ENCODE measurements at places on chromosomes 5 and 9.

DNA sequence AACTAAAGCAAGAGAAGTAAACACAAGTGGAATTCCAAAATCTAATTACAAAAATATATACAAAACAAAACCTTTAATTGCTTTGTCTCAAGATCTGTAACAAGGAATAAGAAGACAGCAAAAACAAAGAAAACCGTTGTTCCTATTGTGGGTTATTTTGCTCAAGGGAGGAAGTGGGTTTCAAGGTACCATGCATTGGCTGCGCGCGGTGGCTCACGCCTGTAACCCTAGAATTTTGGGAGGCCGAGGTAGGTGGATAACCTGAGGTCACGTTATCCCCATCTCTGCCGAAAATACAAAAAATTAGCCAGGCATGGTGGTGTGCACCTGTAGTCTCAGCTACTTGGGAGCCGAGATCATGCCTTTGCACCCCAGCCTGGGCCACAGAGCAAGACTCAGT, 12.1 kb upstream of the IQGAP2 start:
- no peak for DNase-seq

DNA sequence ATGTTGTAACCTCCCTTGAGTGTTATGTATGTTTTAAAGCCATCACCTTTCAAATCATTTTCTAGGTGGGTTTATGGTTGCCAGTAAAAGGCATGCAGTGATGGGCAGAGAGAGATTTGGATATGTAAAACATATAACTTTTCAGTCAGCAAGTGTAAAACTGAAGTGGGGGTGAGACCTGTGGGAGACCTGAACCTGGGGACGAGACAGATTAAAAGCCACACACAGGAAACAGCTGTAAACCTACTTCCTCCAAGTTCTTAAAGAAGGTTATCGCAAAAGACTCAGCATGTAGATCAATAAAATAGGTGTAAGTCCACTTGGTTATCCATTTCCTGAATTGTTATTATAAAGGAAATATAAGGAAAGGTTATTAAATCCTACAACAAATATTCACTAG, 76.6 kb downstream of the YIPF5 start:
- DNase-seq, result no peak

- DNase-seq, result no peak
These were observed 242.0 kb upstream of the CDH18 start for GRCh38 chr5:20230010-20230409.

DNA sequence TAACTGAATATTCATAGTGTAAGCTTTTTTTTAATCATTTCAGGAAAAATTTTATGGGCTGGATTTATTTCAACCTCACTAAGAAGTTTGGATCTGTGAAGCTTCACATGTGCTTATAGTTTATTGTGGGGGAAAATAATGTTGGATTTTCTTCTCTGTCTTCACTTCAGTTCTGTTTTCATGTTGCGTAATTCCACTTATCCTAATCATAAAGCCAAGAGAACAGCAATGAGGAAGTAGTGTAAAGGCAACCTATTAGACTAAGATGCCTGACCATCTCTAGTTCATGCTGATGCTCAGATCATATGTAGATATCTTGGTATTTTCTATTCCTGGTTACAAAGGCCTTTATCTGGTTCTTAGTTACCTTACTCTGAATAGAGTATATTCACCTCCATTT, 50.0 kb downstream of the CD180 start:
- DNase-seq, result no peak

DNA sequence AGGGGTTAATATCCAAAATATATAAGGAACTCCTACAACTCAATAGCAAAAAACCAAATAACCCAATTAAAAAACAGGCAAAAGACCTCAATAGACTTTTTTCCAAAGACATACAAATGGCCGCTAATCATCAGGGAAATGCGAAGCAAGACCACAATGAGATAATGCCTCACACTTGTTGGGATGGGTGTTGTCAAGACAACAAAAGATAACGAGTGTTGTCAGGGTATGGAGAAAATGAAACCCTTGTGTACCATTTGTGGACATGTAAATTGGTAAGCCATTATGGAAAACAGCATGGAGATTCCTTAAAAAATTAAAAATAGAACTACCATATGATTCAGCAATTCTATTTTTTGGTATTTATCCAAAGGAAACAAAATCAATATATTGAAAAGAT, 620.2 kb downstream of the ACTL7B start:
- DNase-seq, result no peak

- no peak for DNase-seq
These were observed 112.3 kb upstream of the NR3C1 start for GRCh38 chr5:143515829-143516228.

- peak; percentile 46 for DNase-seq
These were observed 253 bp downstream of the SLC12A2 start for GRCh38 chr5:128083811-128084227.

DNA sequence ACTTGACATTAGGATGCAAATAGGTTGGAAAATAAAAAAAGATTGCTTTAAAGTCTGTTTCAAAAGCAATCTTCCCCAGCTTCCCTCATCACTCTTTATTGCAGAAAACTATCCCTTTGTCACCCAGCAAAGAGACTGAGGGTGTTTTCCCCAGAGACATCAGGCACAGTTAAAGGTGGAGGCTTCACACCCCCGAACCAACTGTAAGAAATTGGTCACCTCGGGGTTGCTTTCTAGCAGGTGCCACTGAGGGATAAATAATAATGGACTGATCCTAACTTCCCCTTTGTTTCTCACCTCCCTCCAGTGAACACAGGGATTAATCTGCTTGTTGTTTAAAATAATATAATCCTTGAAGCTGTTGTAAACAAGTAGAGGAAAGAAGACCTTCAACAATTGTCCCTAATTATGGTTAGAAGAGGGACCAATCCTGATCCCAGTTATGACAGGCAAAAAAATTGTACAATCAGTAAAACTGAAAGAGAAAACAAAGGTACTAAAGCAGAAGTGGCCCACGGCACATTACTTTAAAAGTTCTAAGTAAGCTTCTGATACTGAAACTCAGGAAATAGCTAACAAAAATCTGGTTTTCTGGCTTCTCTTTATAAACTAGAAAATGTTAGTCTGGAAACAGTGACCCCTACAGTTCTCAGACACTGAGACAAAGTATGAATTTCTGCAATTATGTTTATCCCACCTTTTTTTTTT, 6.6 kb upstream of the PCSK1 start:
- DNase-seq, result no peak

DNA sequence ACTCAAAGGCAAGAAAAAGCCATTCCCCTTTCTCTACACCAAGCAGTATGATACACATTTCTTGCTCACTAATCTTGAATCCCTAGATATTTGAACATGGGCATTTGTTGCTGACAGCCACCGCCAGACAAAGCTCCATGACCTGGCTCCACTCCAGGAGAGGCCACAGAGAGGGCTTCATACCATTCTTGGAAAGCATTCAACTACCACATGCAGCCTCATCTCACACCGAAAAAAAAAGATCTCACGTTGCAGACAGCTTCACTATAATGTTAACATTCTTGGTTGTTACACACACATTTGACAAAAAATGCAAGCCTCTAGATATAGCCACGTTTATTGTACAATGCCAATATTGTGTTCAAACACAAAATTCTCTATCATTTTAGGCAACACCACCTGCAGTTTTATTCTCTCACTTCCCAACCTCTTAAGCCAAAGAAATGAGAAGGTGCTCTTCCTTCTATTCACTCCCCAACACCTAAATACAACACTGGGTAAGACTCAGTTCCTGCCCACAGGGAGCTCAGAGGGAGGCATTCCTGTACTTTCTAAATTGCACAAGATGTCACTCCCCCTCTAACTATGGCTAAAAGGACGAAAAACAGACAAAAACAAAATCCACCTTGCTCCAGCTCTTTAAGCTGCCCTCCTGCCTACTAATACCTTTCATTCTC, 222.4 kb downstream of the TSSK1B start:
- peak; percentile 21 for DNase-seq

GRCh38 chr9:18676525-18676924, 202.6 kb downstream of the ADAMTSL1 start:
- no peak for DNase-seq

GRCh38 chr9:136980669-136981478, 1.9 kb upstream of the LCNL1 start:
- no peak for DNase-seq

DNA sequence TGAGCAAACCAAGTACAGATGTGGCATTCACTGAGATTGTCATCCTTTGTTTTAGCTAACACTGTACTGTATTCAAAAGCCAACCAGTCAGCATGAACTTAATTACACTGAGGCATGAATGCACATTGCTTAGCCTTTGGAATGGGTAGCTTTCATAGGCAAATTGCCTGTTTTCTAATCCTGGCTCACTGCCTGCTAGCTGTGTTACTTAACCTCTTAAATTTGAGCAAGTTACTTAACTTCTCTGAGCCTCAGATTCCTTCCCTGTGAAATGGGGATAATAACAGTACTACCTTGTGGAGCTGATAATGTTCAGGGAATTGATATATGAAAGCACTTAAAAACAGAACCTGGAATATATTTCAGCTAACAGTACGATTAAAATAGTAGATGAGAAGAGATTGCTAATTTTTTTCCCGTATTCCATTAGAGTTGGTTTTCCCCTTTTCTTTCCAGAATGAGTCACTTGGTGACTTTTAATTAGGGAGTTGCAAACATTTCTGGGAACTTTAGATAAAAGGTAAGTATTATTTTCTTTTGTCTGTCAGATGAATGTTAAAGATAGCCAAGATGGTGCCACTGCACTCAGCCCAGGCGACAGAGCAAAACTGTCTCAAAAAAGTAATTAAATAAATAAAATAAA, 43.9 kb downstream of the ARRDC3 start:
- DNase-seq, result peak; percentile 30

GRCh38 chr9:135693265-135693664, 6.0 kb downstream of the SOHLH1 start:
- no peak for DNase-seq

- no peak for DNase-seq
These were observed 208.3 kb upstream of the VLDLR start for GRCh38 chr9:2413160-2413805.

GRCh38 chr9:108053555-108054061, 564.0 kb upstream of the KLF4 start:
- DNase-seq, result peak; percentile 36

- no peak for DNase-seq
These were observed 248.6 kb upstream of the DAPK1 start for GRCh38 chr9:87249029-87249428.

- no peak for DNase-seq
These were observed 161.6 kb downstream of the C5orf15 start for GRCh38 chr5:133806847-133807246.

GRCh38 chr9:14983599-14983998, 73.4 kb upstream of the FREM1 start:
- no peak for DNase-seq

DNA sequence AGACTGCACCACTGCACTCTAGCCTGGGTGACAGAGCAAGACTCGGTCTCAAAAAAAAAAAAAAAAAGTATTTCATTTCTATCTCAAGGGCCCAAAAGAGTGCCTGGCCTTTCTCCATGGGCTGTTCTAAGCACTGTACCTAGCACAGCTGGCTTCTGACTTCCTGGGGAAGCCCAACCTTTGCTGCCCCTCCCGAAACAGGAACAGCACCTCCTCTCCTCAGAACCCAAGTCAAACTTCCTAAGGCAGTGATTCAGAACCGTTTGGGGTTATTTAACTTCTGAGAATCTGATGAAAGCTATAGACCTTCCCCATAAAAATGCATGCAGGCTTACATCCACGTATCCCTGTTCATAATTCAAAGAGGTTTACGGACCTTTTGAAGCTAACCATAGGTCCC, 57.8 kb downstream of the NRG2 start:
- peak; percentile 15 for DNase-seq

GRCh38 chr5:177220576-177220975, 82.9 kb downstream of the RAB24 start:
- DNase-seq, result no peak

DNA sequence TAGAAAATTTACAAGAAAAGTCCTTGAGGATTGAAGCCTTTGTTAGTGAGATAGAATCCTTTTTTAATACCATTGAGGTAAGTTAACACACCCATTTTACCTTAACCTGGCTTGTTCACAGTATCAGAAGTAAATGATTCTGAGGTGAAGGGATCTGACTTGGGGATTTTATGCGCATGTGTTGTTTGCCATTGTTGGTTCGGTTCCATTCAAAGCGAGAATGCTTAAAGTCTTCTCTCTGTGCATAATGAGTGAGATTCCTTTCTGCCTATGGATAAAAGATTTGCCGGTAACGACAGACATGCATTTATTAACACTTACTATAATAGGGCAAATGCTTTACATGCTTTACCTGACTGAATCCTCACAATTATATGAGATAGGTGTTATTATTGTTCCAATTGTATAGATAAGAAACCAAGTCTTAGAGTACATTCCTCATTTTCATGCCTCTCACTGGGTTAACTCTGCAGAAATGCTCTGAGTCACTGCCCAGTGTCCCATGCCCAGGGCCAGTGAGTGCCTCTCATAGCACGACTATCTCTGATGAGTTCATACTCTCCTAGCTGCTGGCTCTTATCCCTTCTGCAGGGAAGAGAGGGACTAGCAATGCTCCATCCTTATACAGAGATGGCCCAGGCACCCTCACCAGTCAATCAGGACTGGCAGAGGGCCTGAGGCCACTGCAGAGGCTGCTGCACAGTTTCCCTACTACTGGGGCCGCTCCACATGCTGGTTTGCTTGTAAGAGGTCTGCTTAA, 54.4 kb downstream of the CMYA5 start:
- DNase-seq, result peak; percentile 77

Measured in AG08395 (cell line).